ENCODE measurements at places on chromosomes 3 and 15.

DNA sequence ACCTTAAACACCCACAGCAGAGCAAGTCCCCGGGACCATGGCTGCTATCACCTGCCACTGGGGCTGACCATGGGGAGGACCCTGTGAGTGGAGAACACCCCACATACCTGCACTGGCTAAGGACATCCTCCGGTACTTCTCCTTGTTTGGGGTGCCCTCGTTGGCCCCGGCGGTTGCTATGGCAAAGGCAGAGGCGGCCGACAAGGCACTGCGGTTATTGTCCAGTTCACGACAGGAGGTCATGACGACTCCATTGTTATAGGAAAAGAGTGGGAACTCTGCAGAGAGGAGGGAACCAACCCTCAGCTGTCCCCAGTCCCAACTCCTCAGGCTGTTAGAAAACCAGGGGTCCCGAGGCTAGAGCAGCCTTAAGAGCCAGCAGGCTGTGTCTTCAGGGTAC, 54.8 kb upstream of the CTSH start:
- DNase-seq, result no peak

DNA sequence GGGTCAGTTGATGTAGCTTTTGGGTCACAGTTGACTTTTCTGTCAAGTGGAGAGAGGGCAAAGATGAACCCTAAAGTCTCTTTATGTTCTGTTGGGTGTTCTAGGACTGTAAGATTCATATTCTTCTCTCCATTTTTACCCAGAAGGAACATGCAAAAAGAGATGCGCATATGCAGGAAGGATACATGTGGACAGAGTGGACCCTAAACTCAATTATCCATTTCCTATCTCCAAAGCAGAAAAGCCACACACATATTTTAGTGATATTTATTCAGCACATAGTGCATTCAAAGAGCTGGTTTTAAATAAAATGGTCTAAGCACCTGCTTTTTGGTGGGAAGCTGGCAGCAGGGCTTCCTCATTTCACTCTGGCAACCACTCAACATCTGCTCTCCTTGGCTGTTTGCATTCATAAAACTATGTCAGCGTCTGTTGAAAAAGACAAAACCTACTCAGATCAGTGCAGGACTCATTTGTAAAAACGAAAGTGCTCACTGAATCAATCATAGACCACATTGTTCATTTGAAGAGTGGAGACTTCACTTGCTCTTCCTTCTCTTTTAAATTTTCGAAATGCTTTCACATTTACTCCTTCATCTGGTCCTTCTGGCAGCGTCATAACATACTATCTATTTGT, 96.6 kb downstream of the SEMA6D start:
- DNase-seq, result no peak

DNA sequence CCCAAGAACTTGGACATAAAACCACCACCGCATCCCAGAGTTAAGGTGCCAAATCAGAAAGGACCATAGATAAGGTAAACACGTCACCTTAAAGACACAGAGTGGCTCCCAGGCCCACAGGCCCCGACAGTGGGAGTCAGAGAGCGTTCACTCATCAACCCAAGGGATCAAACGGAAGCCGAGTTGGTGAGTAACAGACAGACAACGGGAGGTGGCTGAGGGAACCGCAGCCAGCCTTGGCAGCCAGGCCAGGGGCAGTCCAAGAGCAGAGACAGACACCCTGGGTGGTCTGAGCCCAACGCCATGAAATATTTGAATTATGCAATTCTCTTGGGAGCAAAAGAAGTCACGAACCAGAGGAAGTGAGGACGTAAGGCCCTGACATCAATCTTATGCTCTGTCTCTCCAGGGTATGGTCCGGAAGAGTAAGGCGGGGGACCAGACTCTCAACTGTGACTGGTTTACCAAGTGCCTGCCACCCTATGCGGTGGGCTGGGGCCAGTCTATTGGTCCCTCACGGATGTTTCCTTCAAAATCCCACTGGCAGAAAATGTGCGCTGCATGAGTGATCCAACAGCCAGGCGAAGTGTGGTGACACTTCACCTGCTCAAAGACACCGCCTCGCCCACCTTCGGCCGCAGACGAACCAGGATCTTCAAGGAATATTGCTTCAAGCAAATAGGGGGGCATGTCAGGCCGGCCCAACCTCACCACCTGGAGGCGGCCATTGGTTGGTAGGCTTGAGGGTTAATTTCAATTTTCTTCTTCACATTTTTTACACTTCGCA, 34.3 kb downstream of the TMEM44 start:
- DNase-seq, result no peak

- DNase-seq, result no peak
Observed at GRCh38 chr3:171784387-171784786, 25.9 kb downstream of the PLD1 start.

DNA sequence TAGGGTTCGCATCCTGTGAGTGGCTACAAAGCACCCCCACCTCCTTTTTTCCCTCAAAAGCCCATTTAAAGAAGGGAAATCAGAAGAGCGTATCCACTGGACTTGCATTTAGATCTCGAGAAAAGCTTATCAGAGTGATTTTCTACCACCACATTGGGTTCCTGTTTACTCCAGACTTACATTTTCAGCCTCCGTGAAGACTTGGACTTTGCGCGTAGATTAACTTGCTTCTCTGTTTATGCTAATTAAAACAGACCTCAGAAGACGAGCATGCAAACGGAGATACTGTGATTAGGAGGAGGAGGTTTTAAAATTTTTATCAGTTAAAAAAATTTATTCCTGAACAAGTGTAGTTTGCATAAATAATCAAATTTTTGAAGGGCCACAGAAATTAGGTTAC, 115.7 kb downstream of the AKAP13 start:
- no peak for DNase-seq
